ENCODE measurements at places on chromosomes 1 and 21.

DNA sequence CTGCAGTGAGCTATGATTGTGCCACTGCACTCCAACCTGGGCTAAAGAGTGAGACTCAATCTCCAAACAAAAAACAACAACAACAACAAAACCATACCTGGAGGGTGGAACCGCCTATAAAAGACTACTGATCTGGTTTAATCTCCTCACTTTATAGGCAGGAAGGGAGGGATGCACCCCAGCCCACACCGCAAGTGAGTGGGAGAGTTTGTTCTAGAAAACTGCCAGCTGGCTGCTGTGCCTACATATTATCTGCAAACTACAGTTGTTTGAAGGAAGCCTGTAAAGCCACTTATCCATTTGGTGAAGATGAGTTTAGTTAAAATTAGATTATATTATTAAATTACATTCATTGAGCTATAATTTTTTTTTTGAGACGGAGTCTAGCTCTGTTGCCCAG lies 9.1 kb upstream of the SRSF10 start:
- DNase-seq = no peak

DNA sequence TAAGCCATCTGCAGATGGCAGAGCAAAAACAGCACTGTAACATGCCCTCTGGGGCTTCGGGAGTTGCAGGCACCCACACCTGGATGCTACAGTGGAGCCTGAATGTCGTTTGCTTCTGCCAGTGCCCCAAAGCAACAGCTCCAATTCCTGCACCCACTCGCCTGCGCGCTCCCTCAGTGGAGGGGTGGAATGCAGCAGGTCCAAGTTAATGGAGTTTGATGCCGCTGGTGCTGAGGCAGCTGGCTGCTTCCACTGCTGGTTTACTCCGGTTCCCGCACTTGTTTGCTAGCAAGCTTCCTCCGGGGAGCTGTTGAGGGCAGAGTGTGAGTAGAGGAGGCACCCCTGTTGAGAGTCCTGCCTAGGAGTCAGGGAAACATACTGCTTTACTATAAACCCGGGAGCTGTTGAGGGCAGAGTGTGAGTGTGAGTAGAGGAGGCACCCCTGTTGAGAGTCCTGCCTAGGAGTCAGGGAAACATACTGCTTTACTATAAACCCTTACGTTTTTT lies 584.0 kb upstream of the TMPRSS15 start:
- no peak for DNase-seq

DNA sequence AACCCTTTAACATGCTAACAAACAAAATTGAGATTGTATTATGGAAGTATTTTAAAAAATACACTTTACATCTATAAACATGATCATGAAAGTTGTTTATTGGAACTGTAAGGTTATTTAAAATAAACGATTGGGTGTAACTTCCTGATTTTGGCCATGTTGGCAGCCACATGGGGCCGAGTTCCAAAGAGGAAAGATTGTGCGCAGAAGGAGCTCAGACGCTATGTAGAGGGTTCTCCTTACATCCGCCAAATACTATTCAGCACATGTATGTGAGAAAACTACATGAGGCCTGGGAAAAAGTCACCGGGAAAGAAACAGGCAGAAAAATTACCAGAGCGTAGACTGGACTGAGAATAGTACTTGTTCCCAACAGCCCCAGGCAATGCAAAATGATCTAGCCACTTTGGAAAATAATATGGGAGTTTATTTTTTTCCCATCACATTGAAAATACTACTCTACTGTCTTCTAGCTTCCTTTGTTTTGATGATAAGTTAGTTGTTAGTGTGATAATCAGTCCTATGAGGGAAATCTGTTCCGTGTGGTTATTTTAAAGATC lies 35.7 kb upstream of the B3GALT2 start:
- DNase-seq = no peak

GRCh38 chr21:45929449-45929848 lies 52.1 kb upstream of the COL6A1 start:
- no peak for DNase-seq

DNA sequence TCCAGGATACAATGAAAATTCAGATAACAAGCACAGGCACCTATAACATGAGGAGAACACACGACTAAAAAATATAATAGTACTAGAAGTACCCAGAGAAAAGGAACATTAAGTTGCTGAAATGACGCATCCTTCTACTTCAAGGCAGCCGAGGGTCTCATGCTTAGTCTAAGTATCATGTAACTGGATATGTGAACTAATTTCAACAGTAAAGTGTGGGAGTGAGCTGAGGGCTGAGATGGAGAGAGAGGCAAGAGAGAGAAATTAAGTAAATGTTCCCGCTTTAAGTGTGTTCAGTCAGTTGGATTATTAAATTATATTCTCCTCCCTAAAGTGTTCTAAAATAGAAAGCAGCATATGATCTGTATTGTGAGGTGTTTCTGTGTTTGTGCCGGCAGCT lies 152.2 kb upstream of the KRTAP19-8 start:
- DNase-seq = no peak

- DNase-seq = no peak
Observed at GRCh38 chr1:174637487-174637886, 189.7 kb downstream of the GPR52 start.

DNA sequence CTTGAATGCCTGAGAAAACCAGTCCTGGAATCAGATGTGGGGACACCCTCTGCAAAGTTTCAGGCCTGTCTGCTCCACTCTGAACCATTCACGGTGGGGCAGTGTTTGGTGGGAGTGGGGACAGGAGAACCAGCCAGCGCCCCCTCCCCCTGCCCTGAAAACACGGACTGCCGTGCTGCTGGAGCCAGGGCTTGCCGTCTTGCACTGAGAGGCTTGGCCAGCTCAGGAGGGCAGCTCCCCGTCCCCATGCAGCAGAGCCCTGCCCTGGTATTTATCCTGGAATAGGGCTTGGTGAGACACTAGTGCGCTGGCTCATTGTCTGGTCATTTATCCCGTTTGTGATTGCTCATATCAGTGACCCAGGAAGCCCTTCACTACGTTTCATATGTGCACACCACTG lies 3.9 kb downstream of the S100B start:
- no peak for DNase-seq

GRCh38 chr1:186775036-186775435 lies 53.7 kb upstream of the PLA2G4A start:
- DNase-seq = no peak

DNA sequence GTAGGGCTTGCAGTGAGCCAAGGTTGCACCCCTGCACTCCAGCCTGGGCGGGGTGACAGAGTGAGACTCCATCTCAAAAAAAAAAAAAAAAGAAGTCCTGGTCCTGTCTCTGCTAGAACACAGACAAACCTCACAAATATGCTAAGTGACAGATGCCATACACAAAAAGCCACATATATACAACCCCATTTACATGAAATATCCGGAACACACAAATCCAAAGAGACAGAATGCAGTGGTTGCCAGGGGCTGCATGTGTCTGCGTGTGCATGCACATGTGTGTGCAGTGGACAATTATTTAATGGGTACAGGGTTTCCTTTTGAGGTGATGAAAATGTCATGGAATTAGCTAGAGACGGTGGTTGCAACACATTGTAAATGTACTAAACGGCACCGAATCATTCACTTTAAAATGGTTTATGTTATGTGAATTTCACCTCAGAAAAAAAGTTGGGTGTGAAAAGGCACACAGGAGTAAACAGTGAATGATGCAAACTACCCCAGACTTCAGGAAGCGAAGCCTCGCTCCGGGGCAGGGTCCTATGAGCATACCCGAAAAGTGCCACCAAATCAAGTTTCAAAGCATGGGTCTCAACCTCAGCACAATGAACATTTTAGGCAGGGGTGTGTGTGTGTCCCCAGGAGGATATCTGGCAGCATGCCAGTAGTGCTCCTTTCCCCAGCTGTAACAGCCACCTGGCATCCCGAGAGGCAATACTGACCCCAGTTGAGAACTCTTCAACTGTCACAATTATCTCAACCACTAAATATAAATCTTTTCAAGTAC lies 48.3 kb downstream of the GNB1 start:
- DNase-seq = no peak

GRCh38 chr1:48794816-48795215 lies 18.1 kb upstream of the BEND5 start:
- DNase-seq = no peak
